ENCODE measurements at places on chromosomes 5 and 9.

DNA sequence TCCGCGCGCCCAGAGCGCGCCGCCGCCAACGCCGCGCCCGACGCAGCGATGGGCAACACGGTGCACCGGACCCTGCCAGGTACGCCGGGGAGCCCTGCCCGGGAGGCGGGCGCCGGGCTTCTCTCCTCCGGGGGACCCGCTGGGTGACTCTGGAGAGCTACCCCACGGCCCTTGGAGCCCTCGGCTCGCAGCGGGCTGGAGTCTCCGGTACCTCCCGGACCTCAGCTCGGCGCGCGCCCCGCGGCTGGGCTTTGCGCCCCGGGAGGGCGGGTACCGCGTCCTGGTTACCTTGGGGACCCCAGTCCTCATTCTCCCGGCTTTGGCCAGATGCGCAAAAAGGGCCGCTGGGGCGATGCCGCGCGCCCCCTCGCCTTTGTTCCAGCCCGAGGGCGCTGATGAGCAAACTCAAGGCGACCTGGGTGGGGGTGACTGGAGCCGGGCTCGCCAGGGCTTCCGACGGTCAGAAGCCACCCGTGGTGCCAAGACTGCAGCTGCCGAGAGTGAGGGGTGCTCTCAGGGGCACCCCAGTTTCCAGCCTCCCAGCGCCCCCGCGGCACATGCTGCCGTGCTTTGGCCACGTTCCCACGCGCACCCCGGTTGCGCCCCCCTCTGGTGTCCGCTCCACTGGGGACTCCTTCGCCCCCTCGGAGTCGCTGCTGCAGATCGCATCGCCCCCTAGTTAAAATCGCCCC lies 442 bp downstream of the NEURL1B start:
- no peak for DNase-seq

- no peak for DNase-seq
Observed at GRCh38 chr9:81595887-81596543, 93.3 kb downstream of the TLE1 start.

DNA sequence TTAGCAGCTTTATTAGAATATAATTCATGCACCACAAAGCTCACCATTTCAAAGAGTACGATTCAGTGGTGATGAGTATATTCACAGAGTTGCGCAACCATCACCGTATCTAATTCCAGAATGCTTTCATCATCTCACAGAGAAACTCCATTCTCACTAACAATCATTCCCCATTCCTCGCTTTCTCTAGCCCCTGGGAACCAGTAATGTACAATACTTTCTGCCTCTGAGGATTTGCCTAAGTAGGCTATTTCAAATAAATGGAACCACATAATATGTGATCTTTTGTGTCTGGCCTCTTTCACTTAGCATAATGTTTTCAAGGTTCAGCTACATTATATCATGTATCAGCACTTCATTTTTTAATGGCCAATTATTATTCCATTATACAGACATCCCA lies 145.1 kb upstream of the ADAMTS16 start:
- DNase-seq = no peak

GRCh38 chr5:2169850-2170760 lies 287.4 kb upstream of the IRX4 start:
- DNase-seq = no peak

DNA sequence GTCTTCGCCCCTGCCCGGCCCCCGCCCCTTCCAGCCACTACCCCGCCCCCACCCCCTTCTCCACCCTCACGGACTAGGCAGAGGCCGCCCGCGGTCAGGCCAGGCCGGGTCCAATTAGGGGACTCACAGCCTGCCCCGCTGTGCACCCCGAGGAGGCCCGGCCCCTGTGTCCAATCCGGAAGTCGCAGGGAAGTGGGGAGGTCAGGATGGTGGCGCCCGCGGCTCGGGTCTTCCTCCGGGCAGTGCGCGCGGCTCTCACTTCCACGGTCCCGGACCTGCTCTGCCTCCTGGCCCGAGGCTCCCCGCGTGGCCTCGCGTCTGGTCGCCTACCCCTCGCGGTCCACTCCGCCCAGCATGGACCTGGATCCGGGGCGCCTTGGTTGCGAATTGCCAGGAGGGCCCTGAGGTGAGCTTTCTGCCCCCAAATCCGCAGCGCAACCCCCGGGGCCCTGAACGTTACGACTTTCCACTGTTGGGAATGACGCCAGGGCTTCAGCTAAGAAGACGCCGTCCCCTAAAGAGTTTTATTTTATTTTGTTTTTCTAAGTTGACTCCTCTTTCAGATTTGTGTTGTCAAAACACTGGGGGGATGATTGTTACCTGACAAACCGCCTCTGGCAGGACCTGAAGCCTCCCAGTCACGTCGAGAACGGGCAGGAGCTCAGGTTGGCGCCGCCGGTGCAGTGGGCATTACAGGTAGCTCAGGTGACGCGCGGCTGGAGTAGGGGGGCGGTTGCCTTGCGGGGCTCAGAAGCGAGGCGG lies 763 bp upstream of the IRX2 start:
- DNase-seq = no peak

- no peak for DNase-seq
Observed at GRCh38 chr5:178994580-178995340, at the start of gene GRM6. TSS of gene GRM6 (minus strand) at chr5:178995320. CDS start at chr5:178994944, 376 bp downstream.

- no peak for DNase-seq
Observed at GRCh38 chr5:157168286-157168685, 2.2 kb upstream of the GARIN3 start.

DNA sequence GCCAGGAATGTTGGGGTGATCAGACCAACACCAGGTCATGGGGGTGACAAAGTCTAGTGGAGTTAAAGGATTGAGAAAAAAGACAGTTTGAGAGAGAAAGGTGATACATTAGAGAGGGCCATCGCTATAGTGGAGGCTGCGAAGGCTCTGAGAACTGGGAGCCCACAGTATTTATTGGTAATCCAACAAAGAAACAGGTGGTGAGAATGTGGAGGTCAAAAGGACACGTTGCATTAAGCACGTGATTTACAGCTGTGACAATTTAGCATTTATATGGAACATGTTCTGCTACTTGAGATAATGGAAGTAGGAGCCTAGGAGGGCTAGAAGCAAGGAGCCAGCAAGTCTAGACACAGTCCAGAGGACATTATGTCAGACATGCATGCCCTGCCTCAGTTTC lies 2086.5 kb upstream of the C9orf72 start:
- DNase-seq = no peak

GRCh38 chr9:89872913-89873707 lies 268.3 kb downstream of the GADD45G start:
- peak; percentile 37 for DNase-seq

DNA sequence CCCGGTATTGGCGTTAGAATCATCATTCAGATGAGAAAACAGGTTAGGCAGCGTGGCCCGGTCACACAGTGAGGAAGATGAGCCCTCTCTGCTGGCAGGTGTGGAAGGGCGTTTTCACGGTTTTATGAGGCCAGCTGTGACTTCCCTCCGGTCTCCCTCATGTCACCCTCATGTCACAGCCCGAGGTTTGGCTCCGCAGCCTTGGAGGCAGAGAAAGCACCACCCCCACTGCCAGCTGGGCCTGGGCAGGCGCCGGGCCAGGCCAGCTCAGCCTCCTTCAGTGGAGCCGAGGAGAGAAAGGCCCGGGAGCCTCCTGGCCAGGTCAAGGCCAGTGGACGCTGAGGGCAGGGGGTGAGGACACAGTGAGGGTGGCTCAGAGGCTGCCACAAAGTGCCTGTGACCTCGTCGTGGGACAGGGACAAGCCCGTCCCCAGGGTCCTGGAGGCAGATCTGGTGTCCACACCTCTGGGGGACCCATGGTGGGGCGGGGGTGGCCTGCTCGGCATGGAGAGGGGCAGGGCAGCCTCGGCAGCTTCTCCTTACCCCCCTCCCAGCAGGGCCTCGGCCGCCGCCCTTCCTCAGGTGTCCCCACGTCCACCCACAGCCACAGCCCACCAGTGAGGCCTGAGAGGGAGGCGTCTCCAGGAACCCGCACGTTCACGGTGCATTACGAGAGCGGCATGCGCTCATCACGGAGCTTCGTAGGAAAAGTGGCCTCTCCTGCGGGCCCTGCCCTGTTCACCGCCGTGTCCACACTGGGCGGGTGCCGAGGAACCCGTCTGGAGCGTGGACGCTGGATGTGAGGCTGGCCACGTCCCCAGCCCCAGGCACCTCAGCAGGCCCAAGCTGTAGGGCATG lies 32.2 kb downstream of the EXD3 start:
- DNase-seq = no peak

- no peak for DNase-seq
Observed at GRCh38 chr5:93057311-93057710, 523.7 kb downstream of the NR2F1-AS1 start.

GRCh38 chr9:34600908-34601307 lies 11.0 kb downstream of the RPP25L start:
- peak; percentile 57 for DNase-seq

- DNase-seq = peak; percentile 61
Observed at GRCh38 chr9:114551750-114552685, 35.6 kb upstream of the ATP6V1G1 start.

- no peak for DNase-seq
Observed at GRCh38 chr9:133377721-133378216, 1.6 kb downstream of the STKLD1 start.

- no peak for DNase-seq
Observed at GRCh38 chr9:4465910-4466309, 24.4 kb upstream of the SLC1A1 start.

GRCh38 chr5:62206150-62206829 lies 99.7 kb upstream of the KIF2A start:
- DNase-seq = no peak

DNA sequence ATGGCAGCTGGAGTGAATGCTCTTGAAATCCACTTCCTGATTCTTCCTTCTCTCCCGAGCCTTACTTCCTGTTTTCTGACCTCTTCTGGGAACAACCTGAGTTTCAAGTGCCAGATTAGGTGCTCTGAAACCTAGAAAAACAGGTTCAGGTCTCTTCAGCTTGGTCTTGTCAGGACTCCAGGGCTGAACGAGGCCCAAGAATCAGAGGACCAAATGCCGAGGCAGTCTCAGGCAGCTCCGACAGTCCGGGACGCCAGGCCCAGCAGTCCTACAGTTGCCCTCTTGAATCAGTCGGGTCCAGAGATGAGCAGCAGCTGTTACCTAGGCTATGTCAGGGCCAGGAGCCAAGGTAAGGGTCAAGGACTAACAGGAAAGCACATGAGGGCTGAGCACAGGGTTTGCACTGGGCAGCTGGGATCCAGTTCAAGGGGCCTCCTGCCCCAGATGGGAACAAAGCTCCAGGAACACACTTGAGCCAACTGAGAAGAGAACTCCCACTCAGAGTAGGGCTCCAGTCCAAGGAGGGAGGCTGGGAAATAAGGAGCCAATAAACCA lies 38.3 kb upstream of the ADRA1B start:
- DNase-seq = no peak

DNA sequence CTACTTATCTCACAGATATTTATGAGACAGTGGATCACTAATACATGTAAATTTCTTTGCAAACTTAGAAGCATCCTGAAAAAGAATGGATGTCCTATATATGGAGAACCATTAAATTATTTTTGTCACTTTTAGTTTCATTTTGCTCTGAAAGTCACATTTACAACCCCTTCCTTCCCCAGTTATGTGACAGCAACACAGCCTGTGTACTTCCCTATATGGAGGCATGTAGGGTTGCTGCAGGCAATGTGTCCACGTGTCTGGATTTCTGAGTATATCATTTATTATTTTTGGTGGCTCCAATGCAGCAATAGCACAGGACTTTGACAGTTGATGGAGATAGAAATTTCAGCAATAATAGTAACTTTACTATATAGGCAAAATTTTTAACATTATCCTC lies 156.4 kb downstream of the ST8SIA4 start:
- no peak for DNase-seq

- DNase-seq = no peak
Observed at GRCh38 chr9:2229109-2229721, 214.1 kb downstream of the SMARCA2 start.

DNA sequence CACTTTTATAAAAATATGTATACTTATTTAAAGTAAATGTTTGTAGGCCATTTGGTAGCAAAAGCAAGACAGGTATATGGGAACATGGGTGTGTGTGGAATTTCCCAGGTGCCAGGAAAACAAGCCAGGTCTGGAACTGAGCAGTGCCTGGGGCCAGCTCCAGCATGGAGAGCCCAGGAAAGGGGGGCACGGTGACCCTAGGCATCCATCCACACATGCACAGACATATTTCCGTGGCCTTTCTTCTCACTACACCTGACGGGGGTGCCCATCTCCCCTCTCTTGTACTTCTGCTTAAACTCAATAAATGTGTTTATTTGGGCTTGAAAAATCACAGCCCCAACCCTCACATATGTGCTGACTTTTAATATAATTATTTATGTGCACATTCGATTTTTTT lies 31.2 kb upstream of the CXCL14 start:
- no peak for DNase-seq

DNA sequence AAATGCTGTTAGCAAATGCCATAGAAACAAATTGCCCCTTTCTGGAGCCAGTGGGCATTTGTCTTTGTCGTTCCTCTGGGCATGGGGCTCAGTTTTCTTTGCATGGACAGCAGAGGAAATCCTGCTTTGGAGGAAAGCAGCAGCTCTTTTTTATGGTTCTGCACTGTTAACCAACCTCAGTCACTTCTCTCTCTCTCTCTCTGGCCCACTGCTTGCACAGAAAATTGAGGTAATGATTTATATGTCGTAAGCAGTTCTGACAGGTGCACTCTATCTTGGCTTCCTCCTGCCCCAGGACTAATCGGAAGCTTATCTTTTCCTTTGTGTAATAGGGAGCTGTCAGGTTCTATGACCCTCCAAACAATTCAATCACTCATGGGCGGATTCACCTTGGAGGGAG lies 159.6 kb upstream of the GPR151 start:
- DNase-seq = no peak

DNA sequence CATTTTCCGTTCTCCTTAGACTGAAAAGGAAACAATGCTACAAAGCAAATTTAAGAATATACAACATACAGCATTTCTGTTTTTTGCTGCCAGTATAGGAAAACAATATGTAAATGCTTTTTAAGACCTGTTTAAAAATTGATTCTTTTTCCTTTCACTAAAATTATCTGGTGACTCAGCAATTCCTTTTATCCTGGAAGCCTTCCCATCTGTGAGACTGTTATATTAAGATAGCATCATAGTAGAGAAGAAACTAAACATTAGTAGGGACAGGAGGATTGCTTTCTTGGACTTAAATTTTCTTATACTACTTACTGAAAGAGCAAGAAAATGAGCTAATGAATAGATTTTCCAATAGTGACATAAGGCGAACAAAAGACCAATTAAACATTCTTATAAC lies 30.0 kb upstream of the GPR21 start:
- no peak for DNase-seq

DNA sequence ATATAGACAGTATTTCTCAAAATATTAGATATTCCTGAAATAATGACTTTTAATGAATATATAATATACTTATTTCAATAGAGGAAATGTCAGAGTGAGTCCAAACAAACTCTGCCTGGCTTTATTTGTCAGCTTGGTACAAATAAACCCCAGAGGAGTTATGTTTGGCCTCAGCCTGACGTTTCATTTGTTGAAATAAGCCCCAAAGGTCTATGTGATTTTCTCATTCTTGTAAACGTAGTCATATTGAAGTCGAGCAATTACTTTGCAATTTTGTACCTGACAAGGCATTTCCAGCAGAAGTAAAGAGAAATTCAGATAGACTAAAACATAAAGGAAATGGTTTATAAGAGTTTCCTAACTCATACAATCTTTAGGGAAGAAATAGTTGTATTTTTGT lies 57.9 kb downstream of the MCCC2 start:
- DNase-seq = no peak

- DNase-seq = no peak
Observed at GRCh38 chr9:107242073-107243030, 40.7 kb upstream of the RAD23B start.

Data from ureter (tissue), 1 donor.